ENCODE measurements at places on chromosomes 2 and 18.

GRCh38 chr18:27277554-27277953 lies 92.4 kb upstream of the CHST9 start:
- DNase-seq: no peak

GRCh38 chr2:59655809-59656208 lies 897.6 kb downstream of the BCL11A start:
- DNase-seq: no peak

DNA sequence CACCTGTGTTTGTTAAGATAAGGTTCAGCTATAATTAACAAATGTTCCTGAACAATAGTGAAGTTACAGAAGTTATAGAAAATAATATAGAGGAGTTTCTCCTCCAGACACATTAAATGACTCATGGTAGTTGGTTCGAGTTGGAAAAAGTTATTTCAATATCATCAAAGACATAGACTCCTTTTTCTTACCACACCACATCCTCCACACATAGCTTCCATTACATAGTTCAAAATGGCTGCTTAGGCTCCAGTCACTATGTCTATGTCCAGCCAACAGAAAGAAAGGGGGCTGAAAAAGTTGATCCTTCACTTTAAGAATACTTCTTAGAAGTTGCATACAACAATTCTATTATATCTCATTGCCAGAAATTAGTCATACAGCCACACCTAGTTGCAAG lies 50.7 kb downstream of the DYNAP start:
- no peak for DNase-seq

DNA sequence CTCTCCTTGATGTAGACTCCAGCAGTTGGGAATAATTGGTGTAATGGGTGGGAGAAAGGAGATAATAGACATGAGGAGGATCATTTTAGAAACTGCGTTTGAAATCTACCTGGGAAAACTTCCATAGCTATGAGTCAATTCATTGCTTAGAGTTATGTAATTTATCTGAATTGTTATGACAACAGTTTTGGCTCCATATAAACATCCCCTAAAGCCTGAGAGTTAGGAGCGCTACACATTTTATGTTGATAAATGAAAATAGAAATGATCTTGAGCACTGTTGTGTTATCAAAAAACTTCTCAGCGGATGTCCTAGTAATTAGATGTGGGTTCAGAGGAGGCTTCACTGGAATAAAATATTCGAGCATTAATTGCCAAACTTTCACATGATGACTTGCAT lies 573.4 kb downstream of the TSN start:
- no peak for DNase-seq

DNA sequence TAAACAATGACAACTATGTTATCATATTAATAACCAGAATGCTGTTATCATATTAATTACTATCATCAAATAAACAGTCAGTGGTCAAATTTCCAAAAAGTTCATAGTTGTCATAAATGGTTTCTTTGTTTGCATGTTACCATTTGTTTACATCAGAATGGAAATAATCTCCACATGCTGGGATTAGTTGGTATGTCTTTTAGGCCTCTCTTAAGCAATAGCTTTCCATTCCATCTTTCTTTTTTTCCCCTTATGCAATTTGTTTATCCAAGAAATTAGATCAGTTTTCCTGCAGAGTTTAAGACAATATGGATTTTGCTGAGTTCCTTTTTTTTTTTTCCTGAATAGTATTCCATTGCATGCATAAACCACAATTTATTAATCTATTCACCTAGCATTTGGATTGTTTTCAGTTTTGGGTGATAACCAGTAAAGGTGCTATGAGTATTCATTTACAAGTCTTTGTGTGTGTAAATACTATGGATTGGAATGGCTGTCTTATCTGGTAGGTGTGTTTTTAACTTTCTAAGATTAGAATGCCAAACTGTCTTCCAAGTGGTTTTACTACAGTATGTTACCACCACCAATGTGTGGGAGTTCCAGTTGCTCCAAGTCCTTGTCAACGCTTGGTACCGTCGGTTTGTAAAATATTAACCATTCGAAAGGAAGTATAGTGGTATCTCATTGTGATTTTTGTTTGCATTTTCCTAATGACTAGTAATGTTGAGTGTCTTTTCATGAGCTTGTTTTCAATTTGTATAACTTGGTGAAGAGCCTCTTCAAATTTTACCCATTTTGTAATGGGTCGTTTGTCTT lies 33.3 kb upstream of the TXNDC2 start:
- no peak for DNase-seq

GRCh38 chr2:45554742-45555140 lies 56.3 kb downstream of the SRBD1 start:
- no peak for DNase-seq

DNA sequence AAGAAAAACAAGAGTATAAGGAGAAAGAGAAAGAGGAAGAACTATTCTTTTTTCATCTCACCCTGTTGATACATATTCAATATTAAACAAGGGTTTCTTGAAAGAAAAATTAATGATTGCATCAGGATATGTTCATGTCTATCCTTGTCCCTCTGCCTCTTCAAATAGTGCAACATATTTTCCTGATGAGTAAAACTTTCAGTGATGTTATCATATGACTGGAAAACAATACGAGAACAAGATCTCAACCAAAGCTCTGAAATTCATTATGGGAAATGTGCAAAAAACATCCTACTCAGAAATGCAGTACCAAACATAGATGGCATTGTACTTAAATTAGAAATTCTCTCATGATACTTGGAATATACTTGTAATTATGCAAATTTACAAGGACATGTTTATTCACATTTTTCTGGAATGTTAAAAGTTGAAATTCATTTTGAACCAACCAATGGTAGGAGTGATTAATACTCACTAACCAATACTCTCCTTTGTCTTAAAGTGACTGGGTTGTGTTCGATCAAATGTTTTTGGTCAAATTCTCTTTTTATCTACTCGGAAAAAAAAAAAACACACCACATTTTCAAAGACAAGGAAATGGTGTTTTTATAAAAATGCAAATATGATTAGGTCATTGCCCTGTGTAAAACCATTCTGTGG lies 148.9 kb upstream of the GULP1 start:
- no peak for DNase-seq

- peak; percentile 16 for DNase-seq
Observed at GRCh38 chr2:157751462-157752058, 122.9 kb upstream of the ACVR1C start.

All from stimulated activated CD4-positive, alpha-beta T cell treated with anti-CD3 and anti-CD28 coated beads, Interleukin-1b, Interleukin-23, amount 100 ng/mL, for 4 hours (primary cell).